Activated CD8-positive, alpha-beta memory T cell treated with anti-CD3 and anti-CD28 coated beads for 4 hours (primary cell): ENCODE measurements at places on chromosomes 16 and 17.

DNA sequence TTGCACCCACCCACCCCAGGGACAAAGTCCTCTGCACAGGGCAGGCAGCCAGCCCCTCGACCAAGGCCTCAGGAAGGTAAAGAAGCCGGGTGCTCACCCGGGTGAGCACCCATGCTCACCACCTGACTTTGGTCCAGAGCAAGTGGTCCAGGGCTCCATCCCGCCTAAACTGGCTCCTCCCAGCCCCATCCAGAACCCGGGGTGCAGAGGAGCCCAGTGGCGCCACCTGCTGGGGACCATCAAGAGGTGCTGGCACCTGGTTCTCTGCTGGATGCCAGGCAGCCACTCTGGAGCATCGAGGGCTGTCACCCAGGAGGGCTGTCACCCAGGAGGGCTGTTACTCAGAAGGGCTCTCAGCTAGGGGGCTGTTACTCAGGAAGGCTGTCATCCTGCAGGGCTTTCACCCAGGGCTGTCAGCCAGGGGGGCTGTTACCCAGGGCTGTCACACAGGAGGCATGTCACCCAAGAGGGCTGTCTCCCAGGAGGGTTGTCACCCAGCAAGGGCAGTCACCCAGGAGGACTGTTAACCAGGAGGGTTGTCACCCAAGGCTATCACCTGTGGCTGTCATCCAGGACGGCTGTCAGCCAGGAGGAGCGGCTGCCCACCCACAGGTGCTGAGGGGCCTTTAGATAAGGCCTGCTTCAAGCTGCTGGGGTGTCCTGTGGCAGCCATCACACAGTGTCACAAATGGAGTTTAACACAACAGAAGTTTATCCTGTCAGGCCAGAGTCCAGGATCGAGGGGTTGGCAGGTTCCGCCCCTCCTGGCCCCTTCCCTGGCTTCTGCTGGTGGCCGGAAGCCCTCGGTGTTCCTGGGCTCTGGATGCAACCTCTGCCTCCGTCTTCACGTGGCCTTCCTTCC lies 98.5 kb downstream of the TNFRSF13B start:
- no peak for DNase-seq

GRCh38 chr17:68328676-68329075 lies 37.4 kb downstream of the ARSG start:
- DNase-seq, result no peak

- no peak for DNase-seq
Observed at GRCh38 chr17:43873091-43873490, 26.1 kb downstream of the CD300LG start.

DNA sequence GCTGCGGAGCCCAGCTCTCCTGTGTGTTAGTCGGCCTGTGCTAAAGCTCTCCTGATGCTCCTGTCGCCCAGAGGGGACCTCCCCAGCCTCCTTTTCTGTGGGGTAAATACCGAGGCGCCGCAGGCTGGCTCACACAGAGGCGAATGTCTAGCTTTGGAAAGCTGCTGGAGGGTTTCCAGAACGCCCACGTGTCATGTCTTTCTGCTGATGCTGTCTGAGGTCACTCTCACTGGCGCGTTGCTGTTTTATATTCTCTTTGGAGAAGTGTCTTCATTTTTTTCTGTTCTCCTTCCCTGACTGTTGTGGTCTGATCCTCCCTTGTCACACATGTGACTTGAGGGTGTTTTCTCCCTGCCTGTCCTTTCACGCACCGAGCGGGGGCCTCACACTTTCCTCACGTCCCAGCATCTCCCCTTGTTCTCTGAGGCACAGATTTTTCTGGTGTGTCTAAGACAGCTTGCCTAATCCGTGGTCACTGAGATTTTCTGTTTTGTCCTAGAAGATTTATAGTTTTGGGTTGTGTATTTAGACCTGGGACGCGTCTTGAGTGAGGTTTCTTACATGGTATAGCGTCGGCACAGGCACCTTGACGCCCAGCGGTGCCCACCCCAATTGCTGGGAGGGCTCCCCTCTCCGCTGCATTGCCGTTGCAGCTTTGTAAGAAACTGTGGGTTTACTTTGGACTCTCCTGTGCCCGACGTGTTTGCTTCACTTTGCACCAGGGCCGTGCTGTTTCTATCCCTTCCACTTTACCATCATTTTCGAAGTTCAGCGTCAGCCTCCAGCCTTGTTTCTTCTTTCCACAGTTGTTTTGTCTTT lies 92.1 kb upstream of the ZNF750 start:
- no peak for DNase-seq

DNA sequence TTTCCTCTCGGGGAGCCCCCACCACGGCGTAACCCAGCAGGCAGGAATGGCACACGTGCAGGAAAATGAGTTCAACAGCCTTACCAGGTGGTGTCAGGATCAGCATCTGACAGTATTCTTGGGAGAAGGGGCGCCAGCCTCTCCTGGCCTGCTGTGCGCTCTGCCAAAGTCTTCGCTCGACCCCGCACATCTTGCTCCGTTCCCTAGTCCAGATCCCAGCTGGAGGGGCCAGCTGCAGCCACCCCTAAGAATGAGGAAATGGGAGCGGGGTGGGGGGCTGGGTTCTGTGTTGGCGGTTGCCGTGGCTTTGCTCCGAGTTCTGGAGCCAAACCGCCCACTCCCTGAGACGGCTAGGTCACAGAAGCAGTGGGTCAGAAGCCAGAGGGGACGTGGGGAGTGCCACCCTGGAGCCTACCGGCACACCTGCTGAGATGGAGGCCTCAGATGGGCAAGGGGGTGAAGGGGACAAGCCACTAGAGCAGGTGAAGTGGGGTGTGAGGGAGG lies at the start of gene CHCT1:
Gene CHCT1 (plus strand): TSS at position 328 of the 504 bp plus-strand sequence. CDS start 104 bp downstream, at position 432.
- DNase-seq, result no peak

GRCh38 chr16:48555597-48556242 lies 54.3 kb downstream of the N4BP1 start:
- DNase-seq, result no peak

GRCh38 chr16:88385112-88385594 lies 2.4 kb downstream of the ZNF469 start:
- no peak for DNase-seq

DNA sequence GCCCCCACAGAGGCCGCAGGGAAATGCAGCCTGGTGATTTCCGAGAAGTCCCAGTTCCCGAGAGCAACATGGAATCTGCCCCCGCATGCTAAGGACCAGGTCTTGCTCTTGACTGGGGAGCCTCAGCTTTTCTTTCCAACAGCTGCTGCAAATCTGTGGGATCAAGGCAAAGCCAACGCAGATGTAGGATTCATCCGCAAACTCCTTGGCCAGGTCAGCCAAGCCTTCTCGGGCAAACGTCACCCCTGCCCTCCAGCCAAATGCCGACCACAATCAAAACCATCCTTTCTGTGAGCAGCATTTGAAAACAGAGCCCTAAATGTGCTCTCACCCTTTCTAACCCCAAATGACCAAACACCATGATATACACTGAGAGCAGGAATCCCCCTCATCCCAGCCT lies 54.0 kb downstream of the MRM3 start:
- DNase-seq, result no peak

DNA sequence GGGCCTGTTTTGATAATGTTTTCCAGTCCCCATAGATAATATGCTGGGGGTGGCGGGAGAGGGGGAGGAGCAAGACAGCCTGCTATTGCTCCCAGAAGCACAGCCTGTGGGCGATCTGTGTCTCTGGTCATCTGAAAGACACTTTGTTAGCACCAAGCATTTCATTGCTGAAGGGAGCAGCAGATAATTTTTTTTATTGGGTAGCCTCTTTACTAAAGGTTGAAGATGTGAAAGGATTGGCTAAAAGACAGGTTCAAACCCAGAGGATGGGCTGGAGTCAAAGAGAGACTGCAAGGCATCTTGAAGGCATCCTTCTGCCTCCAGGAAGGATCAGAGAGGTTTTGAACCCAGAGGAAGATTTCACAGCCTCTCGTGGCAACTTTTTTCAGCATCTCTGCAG lies 60.6 kb downstream of the C17orf67 start:
- no peak for DNase-seq

- no peak for DNase-seq
Observed at GRCh38 chr16:630249-630814, 453 bp upstream of the WFIKKN1 start.

GRCh38 chr16:22634954-22635353 lies 124.3 kb downstream of the NPIPB5 start:
- DNase-seq, result no peak
